ENCODE measurements at places on chromosomes 13 and 19.

- no peak for DNase-seq
Observed at GRCh38 chr13:32447894-32448623, 20.1 kb upstream of the N4BP2L1 start.

DNA sequence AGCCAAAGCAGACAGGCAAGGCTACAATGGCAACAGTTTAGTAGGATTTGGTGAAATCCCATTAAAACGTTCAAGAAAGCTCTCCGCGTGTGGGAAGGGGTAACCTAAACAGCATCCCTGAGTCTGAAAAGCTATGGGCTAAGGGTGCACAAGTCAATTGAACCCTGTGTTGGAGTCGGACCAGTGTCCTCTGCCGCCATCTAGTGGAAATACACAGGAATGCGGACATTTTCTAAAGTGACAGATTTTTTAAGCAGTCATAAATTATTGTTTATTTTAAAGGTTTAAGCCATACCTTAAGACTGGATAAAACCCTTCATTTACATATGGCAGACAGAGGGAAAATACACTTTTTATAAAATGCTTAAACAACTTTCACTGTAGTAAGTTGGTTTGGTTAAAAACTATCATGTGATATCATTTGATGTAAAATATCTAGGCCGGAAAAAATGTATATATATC lies 26.5 kb upstream of the LSM14A start:
- DNase-seq = peak; percentile 81

DNA sequence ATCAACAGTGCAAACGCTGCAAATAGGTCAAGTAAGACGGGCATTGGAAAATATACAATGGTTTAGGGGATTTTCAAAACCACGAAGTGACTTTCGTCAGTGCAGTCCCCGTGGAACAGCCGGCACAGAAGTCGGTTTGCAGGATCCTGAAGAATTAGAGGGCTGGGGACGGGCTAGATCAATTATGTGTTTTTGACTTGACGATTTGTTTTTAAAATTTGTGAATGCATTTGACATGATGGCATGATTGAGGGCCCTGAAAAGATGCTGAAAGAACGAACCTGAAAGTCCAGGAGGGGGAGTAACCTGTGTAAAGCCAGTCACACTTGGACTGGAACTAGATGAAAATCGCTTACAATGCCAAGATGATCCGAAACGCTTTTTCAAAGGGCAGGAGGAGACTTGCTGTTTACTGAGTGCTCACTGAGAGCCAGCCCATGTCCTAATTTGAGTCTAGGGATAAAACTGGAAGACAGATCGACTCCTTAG lies 8.9 kb upstream of the DGKH start:
- DNase-seq = peak; percentile 19

DNA sequence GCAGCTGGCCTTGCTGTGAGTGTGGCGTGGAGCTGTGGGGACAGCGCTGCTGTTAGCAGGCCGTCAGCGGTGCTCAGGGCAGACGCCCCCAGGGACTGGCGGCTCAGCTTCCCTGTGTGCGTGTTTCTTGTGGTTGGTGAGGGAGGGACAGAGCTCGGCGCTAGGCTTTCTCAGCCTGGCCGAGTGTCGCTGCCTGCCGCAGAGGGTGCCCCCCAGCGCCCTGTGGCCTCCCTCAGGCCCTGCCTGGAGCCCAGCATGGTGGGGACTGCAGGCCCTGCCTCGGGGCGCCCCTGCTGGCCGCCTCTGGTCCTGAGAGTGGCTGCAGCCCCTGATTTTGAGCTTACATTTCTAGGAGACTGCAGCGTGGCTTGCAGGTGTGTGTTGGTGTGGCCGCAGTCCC lies 35.5 kb downstream of the DOT1L start:
- DNase-seq = no peak

DNA sequence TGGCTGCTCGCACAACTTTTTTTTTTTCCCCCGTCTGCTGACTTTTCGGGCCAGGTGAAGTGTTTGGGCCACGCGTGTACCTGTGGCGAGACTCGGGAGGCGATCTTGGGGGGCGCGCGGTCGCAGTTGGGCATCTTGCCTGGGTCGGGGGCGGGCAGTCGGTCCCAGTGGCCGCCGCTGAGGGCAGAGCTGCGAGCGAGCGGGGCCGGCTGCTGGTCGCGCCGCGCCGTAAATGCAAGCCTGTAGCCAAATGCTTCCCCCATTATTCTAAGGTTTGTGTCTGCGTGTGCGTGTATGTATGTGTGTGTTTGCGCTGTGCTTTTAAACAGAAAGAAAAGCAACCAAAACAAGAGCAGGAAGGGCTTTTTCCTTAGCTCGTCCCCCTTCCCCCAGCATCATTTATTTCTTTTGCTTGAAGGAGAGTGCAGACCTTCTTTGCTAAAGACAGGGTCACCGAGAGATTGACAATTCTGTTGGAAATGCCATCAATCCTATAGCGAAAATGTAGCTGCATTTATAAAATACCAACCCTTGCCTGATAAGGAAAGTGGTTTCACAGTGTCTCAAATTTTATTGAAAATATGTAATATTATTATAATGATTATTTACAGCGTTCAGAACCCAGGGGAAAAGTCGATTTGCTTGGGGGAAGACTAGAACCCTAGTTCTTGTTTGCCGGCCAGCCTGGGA lies 143.2 kb upstream of the ZNF536 start:
- no peak for DNase-seq

GRCh38 chr19:3661284-3662238 lies 35.0 kb upstream of the CACTIN start:
- DNase-seq = no peak

GRCh38 chr19:15629003-15629880 lies 11.5 kb upstream of the CYP4F3 start:
- DNase-seq = peak; percentile 36

DNA sequence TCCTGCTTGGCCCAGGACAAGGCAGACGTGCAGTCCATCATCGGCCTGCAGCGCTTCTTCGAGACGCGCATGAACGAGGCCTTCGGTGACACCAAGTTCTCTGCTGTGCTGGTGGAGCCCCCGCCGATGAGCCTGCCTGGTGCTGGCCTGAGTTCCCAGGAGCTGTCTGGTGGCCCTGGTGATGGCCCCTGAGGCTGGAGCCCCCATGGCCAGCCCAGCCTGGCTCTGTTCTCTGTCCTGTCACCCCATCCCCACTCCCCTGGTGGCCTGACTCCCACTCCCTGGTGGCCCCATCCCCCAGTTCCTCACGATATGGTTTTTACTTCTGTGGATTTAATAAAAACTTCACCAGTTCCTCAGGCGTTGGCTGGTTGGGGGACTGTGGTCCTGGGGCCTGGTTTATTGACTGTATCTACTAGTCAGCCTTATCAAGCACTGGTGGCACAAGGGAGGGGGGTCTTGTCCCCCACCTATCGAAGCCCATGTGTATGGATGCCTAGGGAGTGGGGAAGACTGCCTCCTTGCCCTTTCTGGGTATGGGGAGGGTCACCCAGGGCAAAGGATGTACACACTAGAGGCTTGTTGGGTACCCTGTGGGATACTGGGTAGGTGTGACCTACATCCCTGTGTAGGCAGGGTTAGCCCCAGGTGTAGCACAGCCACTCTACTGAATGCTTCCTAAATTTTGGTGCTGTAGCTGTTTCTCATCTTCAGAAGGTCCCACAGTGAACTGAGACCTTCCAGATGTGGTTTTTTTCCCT lies 4.4 kb downstream of the CHMP2A start:
- no peak for DNase-seq

DNA sequence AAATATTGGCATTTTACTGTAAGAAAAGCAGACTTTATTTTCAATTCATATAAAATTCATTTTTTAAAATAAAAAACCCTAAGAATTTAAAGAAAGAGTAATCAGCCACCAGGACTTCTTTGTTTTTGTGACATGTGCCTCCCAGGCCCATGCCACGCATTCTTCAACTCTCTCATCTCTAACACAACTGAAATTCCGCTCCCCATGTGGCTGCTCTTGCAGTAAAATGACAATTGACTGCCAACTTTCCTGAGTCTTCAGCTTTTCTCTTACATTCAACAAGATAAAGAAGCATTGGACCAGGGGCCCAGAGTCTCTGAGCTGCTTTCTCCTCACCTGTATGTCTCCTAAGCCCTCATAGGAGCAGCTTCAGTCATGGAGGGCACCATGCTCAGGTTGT lies 372.1 kb downstream of the UQCRFS1 start:
- no peak for DNase-seq

- peak; percentile 48 for DNase-seq
Observed at GRCh38 chr19:13172346-13173138, 22.3 kb downstream of the IER2 start.

- no peak for DNase-seq
Observed at GRCh38 chr19:3175781-3176714, 2.5 kb upstream of the S1PR4 start.

DNA sequence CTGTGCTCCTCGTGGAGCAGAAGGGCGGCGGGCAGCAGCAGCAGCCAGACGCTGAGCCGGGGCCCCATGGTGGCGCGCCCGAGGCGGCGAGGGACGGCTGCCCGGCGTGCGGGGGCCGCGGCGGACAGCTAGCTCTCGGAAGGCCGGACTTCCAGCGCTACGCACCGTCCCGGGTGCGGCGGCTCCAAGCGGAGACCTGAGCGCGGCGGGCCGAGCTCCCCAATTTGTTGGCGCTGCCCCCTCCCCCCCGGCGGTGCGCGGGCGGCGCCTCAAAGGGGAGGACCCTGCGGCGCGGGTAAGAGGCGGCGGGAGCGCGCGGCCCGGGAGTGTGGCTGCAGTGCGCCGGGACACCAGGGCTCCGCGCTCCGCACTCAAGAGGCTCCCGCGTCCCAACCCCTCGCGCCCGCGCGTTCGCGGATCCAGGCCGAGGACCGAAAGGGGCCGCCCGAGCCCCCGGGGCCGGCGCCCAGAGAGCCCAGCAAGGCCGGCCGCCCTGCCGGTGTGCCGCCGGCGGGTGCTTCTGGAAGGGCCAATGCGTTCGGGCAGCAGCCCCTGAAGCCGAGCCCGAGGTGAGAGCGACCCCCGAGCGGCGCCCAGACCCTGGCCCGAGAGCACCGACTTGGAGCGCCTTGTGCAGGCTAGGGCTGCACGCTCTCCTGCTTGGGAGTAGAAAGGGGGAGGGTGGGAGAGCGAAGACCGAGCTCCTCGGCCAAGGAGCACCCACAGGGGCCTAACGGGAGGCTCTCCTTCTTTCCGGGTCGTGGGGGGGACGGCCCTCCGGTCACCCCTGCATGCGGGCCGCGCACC lies at the start of the genes COL4A1 and COL4A2:
Gene COL4A1, minus strand, starts transcription at position 198 of the 807 bp plus-strand sequence. Its CDS starts 130 bp downstream, at position 68.
Gene COL4A2, plus strand, starts transcription at position 325 of the 807 bp plus-strand sequence. CDS start 620 bp downstream, outside the sequence.
- no peak for DNase-seq

- DNase-seq = no peak
Observed at GRCh38 chr19:5336195-5336965, 4.2 kb downstream of the PTPRS start.

GRCh38 chr19:18496167-18496979 lies 25.5 kb downstream of the ELL start:
- peak; percentile 98 for DNase-seq

- no peak for DNase-seq
Observed at GRCh38 chr19:48896191-48896720, 2.3 kb downstream of the TULP2 start.

- DNase-seq = no peak
Observed at GRCh38 chr19:42017040-42017439, 23.0 kb upstream of the ATP1A3 start.

DNA sequence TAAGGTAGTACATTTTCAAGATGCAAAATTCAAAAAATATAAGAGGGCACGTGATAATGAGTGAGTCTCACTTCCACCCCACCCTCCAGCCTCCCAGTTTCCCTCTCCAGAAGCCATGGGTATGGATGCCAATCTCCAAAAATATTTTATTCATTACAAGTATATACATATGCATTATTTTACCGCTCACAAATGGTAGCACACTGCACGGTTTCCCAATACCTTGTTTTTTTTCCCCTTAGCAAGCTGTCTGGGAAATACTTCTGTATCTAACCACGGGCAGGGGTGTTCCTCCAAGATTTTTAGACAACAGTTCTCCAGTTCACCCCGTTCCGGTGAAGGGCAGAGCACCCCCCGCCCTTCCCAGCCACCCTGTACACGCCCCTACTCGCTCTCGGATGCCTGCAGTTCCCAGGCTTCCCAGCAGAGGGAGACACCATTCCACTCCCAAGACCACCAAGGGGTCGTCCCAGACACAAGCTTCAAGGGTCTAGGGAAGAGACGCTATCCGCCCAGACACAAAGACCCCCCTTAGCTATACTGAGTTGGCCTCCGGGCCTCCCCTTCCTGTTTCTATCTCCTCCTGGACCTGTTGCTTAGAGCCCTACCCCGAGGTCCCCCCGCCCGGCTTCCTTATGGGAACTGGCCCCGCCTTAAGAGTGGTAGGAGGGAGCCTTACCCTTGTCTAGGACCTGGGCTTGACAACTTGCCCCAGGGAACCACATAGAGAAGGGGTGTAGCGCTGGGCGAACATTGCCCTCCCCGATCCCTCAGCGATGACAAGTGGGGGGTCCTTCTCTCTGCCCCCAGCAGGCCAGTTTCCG lies 1.1 kb upstream of the FXYD3 start:
- peak; percentile 70 for DNase-seq

DNA sequence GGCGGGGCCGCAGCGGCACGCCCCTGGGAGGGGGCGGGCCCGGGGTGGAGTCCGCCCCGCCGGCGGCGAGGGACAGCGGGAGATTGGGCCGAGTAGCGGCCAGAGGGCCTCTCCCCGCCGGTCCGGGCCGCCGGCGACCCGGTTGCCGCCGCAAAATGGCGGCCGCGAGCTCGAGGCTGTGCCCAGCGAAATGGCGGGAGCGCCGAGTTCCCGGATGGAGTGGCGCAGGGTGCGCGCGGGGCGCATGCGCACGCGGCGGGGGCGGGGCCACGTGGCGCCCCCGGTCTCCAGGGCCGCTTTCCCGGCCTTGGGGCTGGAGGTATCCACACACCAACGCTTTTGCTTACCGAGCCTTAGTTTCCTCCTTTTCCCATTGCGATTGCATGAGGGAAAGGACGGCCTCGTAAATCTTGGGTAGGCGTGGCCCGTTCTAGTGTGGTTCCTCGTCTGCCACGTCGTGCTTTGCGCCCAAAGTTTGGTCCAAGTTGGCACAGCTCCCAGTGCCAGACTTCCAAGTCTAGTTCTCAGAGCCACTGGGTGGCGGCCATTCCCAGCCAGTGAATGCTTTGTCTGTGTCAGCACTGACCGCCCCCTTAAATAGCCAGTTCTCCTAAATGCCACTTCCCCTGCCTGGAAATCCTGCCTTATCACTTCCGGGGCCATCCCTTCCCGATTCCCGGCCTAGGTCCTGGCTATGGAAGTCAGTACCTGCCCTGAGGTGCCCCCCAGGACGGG lies 513 bp downstream of the CIRBP start:
- peak; percentile 87 for DNase-seq

- no peak for DNase-seq
Observed at GRCh38 chr13:26025196-26025595, 26.6 kb downstream of the SHISA2 start.

- no peak for DNase-seq
Observed at GRCh38 chr19:7992575-7992974, 12.9 kb downstream of the ELAVL1 start.

GRCh38 chr19:30148039-30148790 lies 206.2 kb downstream of the URI1 start:
- no peak for DNase-seq

DNA sequence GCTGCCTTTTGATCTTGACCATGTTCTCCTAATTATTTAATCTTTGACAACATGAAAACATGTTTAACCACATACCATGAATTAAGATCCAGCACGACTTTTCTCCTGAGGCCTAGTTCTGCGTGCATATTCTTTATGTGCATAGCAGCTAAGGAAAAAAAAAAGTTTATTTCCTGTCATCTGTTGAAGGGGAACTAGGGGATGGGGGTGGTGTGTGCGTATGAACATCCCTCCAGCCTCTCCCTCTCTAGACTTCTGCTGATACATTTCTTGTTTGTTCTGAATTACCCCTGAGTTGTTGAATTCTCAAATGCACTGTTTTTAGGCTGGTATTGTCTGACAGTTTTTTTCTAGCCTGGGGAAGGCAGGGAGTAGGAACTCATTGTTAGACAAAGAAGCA lies 543.3 kb downstream of the FGF9 start:
- no peak for DNase-seq
